Tibial nerve (tissue), 4 donors: ENCODE measurements at places on chromosomes 11 and 22.

DNA sequence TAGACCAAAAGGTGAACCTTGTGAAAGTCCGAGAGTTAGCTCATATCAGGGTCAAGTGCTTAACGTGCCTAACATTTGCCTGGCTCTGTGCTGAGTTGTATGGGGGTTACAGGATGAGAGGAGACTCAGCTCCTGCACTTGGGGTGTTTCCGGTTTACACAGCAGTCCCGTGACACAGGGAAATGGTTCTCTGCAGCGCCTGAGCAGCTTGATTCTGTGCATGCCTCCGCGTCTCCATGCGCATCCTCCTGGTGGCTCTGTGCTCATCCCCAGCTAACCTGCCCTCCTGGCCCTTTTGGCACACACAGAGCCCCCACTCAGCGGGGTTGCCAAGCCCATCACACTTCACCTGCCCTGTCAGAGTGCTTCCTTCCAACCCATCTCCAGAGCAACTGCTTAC lies 238.3 kb upstream of the TBCEL start:
- no peak for DNase-seq

DNA sequence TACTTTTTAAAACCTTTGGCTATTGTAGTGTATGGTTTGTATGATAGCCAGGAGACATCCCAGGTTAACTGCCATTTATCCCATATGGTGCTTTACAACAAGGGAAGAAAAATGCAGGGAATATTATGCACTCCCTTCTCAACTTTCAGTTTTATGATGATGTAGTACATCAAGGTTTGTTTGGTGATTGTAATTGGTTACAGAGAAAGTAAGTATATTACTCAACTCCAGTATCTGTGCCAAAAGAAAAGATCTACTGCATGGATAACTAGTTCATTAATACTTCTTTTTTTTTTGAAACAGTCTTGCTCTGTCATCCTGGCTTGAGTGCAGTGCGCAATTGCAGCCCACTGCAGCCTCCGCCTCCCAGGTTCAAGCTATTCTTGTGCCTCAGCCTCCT lies 65.3 kb downstream of the BCL2L13 start:
- DNase-seq = no peak

- DNase-seq = peak; percentile 31
Observed at GRCh38 chr11:88337987-88338668, 592 bp upstream of the CTSC start.

DNA sequence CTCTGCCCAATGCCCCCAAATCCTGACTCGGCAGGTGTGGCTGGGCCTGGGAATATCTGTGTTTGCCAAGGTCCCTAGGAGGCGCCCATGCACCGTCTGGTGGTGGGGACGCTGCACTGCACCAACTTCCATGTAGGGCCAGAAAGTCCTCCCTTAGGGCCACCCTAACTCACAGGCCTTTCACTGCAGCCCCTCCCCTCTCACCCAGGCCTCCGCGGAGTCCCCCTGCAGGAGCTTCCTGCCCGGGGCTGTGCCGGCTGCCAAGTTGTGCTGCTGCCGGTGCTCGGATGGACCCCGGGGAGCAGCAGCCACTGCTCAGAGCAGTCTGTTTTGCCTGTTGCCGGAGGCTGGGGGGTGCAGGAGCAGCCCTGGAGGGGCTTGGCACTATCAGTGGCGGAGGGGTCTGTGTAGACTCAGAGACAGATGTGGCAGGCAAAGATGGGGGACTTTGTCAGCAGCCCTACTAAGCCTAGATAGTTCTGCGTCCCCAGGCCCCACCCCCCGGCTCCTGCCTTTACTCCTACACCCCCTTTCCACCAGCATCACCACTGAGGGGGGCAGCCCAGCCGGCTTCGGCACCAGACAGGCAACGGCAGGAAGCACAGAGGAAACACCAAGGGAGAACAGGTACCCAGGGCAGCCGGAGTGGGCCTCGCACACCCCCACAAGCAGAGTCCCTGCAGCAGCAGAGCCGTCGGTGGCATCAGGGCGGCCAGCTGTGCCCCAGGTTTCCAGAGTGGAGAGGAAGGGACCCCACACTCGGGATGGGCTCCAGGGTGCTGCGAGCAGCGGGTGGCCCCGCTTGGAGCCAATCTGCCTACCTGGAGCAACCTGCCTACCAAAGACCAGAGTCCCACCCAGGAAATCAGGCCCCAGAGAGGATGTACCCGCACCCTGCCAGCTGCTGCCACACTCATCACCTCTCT lies 124.3 kb downstream of the TRIM29 start:
- DNase-seq = no peak

- no peak for DNase-seq
Observed at GRCh38 chr11:34176751-34177209, 71.4 kb downstream of the NAT10 start.

DNA sequence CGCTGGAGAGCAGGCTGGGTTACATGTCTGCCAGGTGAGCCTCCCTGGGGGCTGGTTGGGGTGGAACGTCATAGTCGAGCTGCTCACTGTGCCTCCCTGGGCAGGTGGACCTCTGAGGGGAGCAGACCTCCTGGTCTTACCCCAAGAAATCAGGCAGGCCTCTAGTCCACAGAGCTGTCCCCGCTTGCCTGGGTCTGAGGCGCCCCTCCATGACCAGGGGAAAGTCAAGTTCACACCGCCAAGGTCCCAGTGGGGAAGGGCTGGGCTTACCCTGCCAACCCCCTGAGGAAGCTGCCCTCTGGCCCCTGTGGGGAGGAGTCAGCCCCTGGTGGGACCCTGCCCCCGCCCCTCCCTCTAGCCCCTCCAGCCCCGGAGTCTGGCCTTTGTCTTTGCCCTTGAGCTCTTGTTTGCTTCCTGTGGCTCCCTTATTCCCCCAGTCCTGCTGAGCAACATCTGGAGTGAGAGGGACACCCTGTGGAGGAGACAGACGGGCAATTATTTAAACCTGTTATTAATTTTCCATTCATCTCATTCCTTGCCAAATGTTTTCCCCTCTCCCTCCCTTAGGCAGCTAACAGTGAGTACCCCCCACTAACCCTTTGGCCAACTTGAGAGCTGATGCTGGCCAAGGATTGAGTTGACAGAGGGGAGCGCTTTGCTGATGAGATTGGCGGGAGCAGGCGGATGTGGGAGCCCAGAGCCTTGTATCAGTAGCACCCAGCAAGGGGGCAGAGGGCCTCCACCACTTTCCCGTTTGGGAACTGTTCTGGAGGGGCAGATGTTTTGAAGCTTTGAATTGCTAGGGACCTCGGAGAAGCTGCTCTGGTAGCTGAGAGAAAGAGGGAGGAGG lies 83.4 kb downstream of the CEP164 start:
- no peak for DNase-seq

GRCh38 chr11:131864228-131864627 lies 493.8 kb downstream of the NTM start:
- no peak for DNase-seq

DNA sequence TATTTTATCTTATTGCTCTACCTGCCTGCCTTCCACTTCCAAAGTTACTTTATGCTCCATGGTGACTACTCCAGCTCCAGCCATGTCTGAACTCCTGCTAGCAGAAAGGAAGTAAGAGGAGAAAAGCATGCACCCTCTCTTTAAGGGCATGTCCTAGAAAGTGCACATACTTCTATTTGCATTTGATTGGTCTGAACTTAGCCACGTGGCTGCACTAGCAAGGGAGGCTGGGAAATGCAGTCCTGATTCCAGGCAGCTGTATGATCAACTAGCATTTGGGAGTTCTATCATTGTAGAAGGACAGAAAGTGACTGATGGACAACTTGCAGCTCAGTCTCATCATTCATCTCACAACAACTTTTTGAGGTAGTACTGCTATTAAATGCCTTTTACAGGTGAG lies 515.7 kb downstream of the BUD13 start:
- DNase-seq = no peak

DNA sequence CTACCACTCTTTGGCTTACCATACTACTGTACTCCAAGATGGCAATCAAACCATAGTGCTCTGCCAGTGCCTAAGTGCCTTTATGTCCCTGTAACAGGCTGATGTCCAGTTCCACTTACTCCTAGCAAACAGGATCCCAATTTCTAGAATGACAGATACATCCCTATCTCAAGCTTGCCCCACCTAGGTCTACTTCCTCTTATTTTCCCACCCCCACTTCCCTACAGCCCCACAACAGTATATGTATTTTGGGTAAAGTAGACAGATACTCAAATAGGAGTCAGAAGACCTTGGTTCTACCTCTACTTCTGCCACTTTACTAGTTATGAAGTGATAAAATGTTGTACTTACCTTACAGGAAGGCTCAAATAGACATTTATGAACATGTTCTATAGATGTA lies 24.1 kb downstream of the SIK3 start:
- DNase-seq = no peak

DNA sequence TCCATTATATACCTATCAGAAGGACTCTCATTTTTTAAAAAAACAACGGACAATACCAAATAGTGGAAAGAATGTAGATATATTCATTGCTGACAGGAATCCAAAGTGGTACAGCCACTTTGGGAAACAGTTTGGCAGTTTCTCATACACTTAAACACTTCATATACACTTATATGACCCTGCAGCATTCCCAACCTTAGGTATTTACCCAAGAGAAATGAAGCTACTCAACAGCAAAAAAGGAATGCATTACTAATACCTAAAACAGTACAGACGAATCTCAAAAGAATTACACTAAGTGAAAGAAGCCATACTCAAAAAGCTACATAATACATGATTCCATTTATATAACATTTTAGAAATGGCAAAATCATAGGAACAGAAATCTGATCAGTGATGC lies 51.5 kb downstream of the RBFOX2 start:
- no peak for DNase-seq

- DNase-seq = no peak
Observed at GRCh38 chr11:72805216-72805615, 9.0 kb upstream of the ATG16L2 start.

DNA sequence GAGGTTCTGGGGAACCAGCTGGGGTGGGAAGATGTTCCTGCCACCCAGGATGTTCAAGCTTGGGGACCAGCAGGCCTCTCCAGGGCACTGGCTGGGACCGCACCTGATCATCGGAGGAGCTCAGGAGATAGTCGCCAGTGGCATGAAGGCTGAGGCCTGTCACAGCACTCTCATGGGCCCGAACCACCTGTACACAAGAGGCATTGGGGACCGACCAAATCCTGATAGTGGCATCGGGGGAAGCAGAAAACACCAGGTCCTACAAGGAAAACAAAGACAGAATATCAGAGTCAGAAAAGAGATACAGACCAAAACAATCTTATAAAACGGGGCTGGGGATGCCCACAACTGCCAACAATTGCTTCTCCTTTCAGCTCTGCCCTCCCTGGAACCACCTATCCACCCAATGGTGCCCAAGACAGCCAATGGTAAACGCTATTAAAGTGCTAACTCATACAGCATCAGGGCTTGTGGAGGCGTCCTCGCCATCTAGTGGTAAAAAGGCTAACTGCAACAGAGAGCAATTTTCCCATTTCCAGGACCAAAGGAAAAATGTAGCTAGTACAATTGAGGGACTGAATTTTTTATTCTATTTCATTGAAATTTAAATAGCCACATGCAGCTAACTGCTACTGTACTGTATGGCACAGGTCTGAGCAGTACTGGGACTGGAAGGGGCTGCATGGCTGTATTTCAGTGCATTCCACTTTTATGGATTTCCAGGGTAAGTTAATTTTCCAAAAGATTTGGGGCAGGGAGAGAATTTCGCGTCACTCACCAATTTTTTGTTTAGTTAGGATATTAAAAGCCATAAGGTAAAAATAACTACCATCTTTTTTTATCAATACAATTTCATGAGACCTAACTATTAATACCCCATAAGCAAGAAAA lies 7.1 kb downstream of the PRPF19 start:
- DNase-seq = peak; percentile 52

GRCh38 chr11:115085461-115086210 lies 407.3 kb downstream of the NXPE2 start:
- no peak for DNase-seq

- no peak for DNase-seq
Observed at GRCh38 chr22:45227645-45228400, 12.9 kb downstream of the KIAA0930 start.

GRCh38 chr22:44950806-44951509 lies 58.8 kb downstream of the PHF21B start:
- DNase-seq = no peak

GRCh38 chr22:25156736-25157135 lies 42.9 kb upstream of the CRYBB3 start:
- no peak for DNase-seq

GRCh38 chr11:72996959-72997358 lies 145.2 kb downstream of the FCHSD2 start:
- DNase-seq = no peak

DNA sequence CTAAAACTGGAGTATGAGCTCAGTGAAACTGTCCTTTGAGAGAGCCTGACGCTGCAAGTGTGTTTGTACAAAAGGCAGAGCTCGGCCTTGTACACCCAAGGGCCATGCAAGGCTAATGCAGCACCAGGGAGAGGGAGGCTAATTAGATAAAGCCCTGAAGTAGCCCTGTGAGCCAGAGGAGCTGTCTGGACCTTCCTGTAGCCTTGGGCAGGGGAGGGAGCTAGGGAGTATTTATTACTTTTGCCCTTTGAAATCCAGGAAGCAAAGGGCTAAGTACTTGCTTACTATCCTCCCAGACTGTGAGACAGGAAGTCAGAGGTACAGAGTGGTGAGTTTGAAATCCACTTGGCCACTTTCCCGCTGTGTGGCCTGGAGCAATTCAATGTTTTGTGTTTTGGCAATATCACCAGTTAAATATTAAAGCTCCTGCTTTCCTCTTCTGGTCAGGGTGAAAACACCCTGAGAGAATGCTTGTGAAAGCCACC lies 10.2 kb upstream of the LDHA start:
- DNase-seq = peak; percentile 80

DNA sequence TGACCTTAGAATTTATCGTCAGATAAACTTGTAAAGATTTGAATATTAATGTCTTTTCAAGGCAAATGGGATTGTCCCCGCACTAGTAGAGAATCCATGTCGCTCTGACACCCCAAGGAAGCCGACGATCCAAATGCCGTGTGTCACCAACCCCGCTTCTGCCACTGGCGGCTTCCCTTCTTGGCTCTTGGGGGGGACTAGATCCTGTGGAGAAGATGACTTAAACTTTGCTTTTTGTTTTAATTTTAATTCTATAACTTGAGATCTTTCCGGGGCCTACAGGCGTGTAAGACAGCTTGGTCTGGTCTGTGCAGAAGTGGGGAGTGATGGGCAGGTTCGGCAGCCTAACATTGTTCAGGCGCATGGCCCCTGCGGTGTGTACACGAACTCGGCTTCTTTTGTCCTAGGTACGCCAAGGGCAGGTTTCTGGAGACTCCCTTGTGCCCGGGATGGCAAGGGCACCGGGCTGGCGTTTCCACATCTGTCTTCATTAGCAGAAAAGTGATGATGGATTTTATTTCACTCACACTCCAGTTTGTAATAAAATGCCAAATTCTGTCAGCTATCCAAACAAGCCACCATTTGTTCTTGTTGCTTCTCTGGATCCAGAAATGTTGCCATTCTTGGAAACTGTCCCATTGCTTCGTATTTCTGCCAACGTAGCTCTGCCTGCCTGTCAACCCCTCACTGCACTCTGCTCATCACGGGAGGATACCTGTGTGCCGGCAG lies 6.7 kb downstream of the YDJC start:
- DNase-seq = no peak

GRCh38 chr11:7672960-7673723 lies at the start of gene CYB5R2:
Gene CYB5R2 (minus strand): TSS chr11:7673500. CDS start chr11:7672825, 675 bp downstream.
- peak; percentile 57 for DNase-seq

- no peak for DNase-seq
Observed at GRCh38 chr11:62535802-62536201, 10.8 kb downstream of the AHNAK start.
